ENCODE measurements at places on chromosomes 11 and 22.

DNA sequence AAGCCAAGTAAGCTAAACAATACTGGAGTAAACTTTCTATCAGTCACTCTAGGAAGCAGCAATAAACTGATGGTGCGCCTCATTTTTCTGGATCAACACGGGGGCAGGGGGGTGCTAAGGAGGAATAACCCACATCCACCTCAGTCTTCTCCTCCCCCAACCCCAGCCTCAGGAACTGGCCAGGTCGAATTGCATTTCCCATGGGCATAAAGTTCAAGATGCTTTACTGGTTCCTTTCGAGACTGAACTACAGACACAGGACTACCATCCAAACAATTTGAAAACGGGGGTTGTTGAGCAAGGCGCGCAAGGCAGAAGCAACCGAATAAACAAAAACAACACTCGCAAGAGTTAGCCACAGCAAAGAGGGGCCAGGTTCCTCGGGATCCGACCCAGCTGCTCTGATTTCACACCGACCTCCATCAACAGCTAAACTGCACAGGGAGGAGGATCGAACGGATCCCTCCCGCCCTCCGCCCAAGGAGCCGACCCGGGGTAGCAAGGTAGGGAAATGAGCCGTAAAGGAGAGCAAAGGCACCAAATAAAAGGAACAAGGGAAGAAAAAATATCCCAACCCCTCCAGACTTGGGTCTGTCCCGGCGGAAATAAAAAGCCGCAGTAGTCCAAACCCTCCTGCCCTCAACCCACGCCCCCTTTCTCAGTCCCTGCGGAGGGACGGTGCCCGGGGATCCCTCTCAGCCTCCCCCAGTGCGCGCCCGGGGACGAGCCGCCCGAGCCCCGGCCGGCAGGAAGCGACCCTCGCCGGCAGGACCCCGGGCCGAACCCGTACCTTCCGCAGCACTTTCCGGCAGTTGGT is 801 bp downstream of the SESN3 start:
- DNase-seq, result no peak

DNA sequence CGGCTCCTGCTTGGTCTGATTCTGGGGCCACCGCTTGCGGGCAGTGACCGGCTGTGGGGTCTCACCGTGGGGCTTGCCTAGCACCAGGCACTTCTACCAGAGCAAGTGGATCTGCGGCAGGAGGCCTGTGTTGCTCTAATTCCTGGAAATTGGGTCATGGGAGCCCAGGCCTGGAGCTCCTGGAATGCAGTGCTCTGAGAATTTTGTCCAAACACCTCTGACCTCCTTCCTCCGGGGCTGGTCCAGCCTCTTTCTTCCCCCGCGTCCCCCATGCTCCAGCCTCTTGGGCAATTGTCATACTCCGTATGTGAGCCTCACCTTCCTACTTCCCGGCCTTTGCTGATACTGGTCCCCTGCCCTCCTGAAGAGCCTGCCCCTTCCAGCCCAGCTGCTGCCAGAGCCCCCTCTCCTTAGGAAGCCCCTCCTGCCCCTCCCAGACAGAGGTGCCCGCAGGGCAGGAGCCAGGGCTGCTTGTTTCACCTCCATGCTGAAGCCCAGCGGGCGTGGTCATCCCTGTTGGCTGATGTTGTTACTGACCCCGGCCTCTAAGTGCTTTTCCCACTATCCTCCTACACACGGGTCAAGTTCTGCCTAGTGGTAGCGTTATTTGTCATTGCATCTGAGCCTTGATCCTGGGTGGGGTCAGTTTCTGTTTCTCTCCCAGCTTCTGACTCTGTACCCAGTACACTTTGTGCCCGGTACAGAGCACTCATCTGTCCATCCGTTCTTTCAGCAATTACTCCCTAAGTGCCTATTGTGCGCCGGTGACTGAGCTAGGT is 9.6 kb downstream of the MGAT3 start:
- DNase-seq, result no peak

GRCh38 chr22:46407748-46408147 is 72.2 kb downstream of the TRMU start:
- no peak for DNase-seq

GRCh38 chr11:205221-206001 is 1.8 kb downstream of the BET1L start:
- no peak for DNase-seq

- DNase-seq, result no peak
Measured at GRCh38 chr11:70445605-70446004, 47.3 kb downstream of the CTTN start.

DNA sequence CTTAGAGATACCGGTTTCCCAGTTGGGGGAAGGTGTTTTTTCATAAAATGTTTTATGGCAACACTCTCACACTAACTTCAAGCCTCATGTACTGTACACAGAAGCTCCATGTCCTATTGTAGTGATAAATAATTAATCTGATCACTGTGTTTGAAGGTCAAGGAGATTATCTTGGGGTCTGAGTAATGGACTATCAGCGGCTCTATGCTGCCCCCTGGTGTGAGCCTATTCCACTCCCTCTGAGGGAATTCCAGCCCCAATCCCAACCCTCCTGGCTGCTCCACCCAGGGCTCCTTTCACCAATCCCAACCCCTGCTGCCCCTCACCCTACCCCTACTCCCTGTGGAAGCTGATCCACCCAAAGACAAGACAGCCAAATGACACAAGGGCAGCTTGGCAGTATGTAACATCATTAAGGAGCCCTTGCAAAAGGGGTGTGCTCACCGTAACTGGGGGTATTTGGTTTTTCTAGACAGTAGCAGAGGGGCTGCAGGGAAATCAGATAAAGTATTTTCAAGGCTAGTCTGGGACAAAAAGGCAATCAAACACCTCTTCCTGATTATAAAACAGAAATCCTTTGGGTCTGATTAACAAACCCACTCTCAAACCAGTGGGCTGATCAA is 22.3 kb downstream of the HPS4 start:
- DNase-seq, result peak; percentile 25

DNA sequence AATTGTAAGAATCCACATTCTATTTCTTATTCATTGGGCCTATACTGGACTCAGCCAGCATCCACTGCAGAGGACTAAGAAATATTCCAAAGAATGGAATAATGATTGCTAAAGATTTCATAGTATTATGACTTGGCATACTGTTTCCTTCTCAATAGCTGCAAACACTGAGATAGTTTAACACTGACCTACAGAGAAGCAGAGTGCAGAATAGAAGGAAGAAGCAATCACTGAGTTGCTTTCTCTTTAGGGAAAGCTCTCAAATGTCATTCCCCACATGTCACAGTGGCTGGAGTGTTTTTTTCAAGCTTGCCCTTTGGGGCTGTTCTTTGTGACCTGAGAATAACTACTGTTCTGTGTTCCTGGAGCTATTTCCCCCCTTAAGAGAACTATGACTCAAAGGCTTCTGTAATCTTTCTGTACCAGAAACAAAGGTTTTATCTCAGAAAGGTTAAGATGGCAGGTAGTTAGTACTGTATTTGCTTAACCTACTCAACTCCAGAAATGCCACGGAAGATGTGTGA is 243.6 kb upstream of the LUZP2 start:
- DNase-seq, result no peak

DNA sequence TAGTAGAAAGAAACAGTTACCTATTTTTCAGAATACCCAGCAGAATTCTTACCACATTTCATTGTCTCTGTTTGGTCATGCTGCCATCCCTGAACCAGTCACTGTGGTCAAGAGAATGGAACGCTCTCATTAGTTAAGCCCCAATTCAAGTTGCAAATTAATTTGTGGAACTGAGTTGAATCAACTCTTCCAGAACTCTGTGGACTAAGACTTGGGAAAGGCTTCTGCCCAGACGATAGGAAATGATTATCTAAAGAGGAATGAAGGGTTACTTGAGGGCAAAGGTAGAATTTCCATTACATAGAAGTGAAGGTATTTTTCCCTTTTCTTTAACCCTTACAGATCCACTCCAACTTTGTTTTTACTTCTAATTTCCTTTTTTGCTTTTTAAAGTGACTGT is 286.4 kb downstream of the DYNC2H1 start:
- no peak for DNase-seq

- DNase-seq, result peak; percentile 74
Measured at GRCh38 chr11:73295241-73295995, 12.7 kb upstream of the ARHGEF17 start.

GRCh38 chr11:111762526-111762925 is 3.7 kb downstream of the PPP2R1B start:
- no peak for DNase-seq

- no peak for DNase-seq
Measured at GRCh38 chr11:134980819-134981710, 569.0 kb upstream of the B3GAT1 start.

GRCh38 chr22:17964643-17965042 is 59.7 kb downstream of the MICAL3 start:
- DNase-seq, result no peak

DNA sequence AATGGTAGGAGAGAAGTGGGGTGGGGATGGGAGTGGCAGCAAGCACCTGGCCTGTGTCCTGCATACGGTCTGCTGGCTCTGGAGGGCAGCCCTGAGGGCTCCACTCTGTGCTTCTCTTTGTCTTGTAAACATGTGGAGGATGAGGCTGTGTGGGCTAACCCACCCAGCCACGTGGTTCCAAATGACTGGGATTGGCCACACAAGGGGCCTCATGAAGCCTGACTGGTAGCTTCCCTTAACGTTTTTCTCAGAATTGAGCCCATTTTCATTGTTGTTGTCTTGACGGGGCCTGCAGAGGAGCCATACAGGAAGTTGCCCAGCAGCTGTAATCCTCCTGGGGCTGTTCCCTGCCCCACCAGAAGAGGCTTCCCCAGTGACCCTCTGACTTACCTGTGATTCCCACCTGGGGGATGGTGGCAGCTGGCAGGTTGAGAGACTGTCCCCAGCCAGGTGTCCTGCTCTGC is 18.0 kb downstream of the DERL3 start:
- DNase-seq, result no peak

- DNase-seq, result no peak
Measured at GRCh38 chr11:26777372-26777808, 55.5 kb upstream of the SLC5A12 start.

- DNase-seq, result no peak
Measured at GRCh38 chr22:48088926-48089536, 1326.6 kb downstream of the TBC1D22A start.

- no peak for DNase-seq
Measured at GRCh38 chr11:60124802-60125432, 36.5 kb downstream of the MS4A2 start.

DNA sequence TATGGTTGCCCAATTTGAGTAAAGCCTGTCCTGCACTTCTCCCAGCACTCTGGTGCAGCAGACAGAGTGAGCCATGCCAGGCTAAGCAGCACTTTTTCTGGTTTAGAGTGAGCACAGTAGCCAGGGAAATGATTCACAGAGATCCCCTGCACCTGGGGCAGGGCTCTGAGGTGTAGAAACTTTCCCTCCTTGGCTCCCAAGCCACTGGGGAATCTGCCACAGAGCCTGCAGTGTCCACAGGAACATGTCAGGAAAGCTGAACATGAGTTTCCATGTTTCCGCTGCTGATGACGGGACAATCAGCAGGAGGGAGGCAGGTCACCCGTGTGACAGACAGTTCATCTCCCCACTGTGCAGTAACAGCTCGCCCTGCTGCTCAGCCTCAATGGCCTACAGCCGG is 429.9 kb upstream of the B3GAT1 start:
- no peak for DNase-seq

GRCh38 chr11:72670041-72670440 is 4.2 kb downstream of the PDE2A start:
- no peak for DNase-seq

DNA sequence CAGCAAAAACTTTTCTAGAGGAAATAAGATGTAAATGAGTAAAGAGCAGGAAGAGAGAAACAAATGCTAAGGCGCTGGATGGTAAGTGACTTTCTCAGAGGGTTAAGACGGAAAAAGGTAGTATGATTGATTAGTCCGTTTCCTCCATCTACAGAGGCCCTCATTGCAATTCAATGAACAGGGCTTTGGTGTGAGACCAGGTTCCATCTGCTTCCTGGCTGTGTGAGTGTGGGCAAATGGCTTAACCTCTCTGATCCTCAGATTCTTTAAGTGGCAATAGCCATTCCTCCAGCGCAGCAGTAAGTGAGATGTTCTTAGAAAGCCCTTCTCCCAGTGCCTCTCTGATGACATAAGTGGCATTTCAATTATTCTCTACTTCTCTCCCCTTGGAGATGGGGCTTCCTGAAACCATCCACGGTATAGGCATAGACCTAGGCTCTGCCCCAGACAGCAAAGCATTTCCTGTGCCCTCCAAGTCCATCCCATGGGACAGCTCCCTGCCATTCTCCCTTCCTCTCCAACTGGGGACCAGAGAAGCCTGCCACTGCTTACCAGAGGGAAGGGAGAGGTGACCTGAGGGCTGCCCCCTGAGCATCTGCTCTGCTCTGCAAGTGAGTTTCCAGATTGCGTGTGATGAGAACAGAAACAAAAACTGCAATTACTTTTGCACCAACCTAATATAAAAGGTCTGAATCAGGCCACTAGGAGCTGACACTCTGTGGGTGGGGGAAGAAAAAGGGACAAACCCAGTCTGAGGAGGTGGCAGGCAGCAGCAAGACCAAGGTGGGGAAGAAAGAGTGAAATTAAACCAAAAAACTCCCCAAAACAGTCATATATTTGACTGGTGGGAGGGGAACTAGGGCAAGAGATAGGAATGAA is 12.7 kb upstream of the CD44 start:
- peak; percentile 59 for DNase-seq

DNA sequence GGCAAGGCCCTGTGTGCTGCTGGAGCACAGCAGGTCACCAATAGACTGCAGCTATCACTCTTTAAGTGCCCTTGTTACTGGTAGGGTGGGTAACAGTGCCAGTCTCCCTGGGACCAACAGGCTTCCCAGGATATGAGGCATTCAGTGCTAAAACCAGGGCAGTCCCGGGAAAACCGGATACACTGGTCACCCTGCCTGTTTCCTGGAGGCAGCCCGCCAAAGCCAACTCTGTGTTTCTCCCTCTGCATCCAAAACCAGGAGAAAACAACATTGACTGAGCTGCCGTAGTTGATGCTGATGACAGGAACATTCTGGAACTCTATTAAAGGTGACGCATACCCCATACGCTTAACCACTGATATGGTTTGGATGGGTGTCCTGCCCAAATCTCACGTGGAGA is 149.1 kb downstream of the SHANK2 start:
- DNase-seq, result no peak

DNA sequence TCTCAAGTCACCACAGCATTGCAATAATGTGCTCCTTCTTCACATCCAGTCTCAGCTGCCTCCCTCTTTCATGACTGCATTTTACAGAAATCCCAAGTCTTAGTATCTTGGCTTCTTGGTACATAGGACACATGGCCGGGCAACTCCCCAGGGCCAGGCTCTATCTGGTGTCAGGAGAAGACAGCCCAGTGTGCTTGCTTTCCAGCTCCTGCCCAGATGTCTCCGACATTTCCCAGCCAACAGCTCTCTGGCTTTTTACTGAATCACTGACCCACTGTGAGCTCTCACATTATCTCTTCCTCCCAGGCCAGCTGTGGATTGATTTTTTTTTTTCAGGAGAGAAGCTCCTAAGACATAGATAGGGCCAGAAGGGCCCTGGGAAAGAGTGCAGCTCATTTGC is 346.0 kb upstream of the C11orf87 start:
- DNase-seq, result no peak

GRCh38 chr22:32880893-32881596 is 79.5 kb downstream of the TIMP3 start:
- peak; percentile 6 for DNase-seq

- DNase-seq, result peak; percentile 53
Measured at GRCh38 chr22:38230108-38230825, 28.5 kb downstream of the MAFF start.

GRCh38 chr22:25970374-25970911 is 198.8 kb upstream of the SEZ6L start:
- DNase-seq, result no peak

Measured in CD4-positive, alpha-beta T cell treated with Interleukin-21 for 1 hour (primary cell).